ENCODE measurements at places on chromosomes 1 and 21.

GRCh38 chr1:23568608-23569383 lies 9.5 kb upstream of the ID3 start:
- DNase-seq: no peak

DNA sequence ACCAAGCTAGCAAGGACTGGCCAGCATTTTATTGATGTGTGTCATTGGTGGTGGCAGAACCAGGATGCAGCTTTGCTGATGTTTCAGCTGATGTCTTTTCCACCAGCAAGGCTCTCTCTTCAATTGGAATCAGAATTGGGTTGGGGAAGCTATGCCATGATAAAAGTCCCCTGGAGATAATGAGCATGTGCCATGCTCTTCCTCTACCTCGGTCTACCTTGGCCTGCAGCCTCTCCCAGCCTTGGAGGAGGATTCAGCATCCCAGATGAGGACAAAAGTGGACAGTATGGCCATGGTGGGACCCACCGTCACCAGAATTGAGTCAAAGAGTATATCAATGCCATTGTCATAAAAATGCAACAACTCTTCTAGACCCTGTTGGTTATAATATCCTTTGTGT lies 8.6 kb downstream of the AVPR1B start:
- no peak for DNase-seq

- no peak for DNase-seq
Measured at GRCh38 chr1:80878343-80878742, 922.4 kb upstream of the ADGRL2 start.

- DNase-seq: no peak
Measured at GRCh38 chr1:107572674-107573211, 392.2 kb downstream of the VAV3 start.

DNA sequence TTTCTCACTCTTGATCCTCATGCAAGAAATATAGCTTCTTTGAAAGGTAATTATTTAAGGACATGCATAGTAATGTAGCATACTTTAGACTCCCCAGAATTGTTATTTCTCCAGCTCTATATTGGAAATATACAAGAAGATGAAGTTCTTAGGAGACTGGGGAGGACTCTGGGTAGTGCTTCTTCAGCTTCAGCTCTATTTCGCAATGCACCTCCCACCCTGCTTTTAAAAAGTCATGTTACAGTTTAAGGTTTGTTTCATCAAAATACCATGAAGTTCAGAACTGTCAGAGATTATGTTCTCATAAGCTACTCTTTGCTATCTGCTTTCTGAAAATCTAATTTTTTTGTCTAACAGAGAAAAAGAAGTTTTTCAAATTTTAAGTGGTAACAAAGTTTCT lies 586.2 kb upstream of the ADGRL4 start:
- DNase-seq: no peak

DNA sequence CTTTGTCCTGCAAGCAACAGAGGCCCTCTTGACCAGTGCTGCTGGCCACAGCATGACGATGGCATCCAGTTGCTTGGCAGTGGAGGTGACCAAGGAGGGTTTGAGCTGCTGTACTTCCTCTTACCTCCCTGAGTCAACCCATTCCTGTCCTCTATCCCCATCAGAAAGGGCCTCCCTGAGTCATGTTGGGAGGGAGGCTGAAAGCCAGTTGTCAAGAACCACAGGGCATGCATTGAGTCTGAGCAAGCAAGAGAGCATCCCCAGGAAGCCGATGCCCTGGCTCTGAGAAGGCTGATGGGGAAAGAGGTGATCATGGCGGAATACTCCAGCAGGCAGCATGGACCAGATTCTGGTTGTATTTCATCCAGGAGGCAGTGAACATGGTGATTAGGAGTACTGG lies 69.6 kb downstream of the LACTBL1 start:
- DNase-seq: no peak

GRCh38 chr1:21931171-21932093 lies 5.7 kb downstream of the HSPG2 start:
- no peak for DNase-seq

- no peak for DNase-seq
Measured at GRCh38 chr1:100628631-100629081, 90.7 kb downstream of the GPR88 start.

DNA sequence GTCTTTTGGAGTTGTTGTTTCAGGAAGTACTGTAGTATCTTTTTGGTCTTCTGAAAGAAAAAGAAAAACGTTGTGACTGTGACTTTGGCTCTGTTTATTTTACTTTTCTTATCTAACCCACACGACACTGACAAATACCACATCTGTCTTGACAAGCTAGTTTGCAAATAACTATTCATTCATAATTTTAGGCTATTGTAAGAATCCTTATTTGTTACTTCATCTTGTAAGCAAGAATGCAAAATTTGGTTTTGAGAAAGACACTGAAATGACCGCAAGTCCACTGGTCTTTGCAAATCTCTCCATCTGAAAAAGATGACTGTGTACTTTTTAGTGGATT lies 12.7 kb downstream of the TGFB2 start:
- DNase-seq: no peak

- no peak for DNase-seq
Measured at GRCh38 chr1:112618721-112619517, at the start of gene ST7L. Gene ST7L (minus strand): TSS chr1:112619141. CDS start chr1:112619113, 28 bp downstream.

GRCh38 chr1:30822966-30823581 lies 65.5 kb upstream of the LAPTM5 start:
- DNase-seq: no peak

DNA sequence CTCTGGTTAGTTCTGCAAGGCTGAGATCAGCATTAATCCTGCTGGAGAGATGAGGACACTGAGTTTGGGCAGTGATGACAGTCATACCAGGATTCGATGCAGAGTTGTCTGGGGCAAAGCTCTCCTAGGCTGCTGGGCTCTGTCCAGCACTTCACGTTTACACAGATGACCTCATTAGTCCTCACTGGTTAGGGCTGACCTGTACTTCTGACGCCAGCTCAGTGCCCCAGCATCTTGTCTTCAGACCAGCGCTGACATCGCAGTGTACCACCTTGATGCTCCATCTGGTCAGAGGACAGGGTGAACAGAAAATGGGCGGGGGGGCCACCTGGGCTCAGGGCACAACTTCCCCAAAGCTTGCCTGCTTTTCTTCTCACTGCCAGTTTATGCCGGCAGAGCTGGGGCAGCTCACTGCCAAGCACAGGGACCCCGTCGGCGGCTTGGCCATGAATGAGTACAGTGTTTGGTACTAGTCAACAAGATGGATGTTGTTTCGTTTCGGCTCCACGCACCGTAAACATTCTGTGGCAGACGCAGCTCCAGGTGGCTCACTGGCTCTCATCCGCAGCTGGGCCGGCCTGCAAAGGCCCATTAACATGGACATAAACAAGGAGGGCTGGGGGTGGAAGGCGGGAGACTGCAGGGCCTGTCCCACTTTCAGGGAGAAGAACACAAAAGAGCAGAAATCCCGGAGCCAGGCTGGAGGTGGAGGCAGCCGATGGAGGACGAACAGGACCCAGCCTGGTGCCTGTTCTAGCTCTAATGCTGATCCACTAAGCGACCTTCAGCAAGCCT lies 118.7 kb downstream of the GLIS1 start:
- DNase-seq: no peak

DNA sequence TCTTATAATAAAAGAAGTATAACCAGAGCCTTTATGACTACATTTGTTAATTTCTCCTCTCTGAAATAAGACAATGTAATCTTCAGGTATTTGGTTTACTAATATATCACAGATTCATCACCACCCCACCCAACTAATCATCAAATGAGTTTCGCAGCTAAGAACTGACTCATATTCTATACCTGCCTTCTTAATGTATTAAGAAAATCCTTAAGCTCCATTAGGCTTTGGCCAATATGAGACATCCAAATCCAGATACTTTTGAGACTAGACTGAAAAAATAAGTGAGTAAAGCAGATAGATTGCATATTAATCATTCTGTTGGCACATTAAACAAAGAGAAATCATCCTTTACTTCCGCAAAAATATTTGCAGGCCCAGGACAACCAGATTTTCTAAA lies 18.7 kb upstream of the FMO2 start:
- no peak for DNase-seq

DNA sequence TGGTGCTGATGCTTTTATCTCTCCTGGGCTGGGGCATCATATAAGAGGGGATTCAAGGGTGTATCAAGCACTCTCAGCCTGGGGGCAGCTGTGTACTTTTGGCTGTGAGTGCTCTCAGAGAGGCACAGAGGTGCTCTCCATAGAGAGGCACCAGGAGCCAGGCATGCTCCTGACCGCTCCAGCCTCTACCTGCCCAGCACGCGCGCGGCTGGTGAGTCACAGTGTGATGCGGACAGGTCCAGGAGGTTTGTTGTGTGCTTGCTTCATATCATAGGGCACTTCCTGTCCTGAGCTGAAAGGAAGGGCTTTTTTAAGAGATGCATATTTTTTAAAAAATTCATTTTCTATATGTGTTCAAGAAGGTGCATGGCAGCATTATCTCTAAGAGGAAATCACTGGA lies 93.6 kb upstream of the BCAR3 start:
- no peak for DNase-seq

GRCh38 chr1:202264726-202265125 lies 71.1 kb downstream of the LGR6 start:
- DNase-seq: no peak

GRCh38 chr1:13623021-13623637 lies 39.5 kb downstream of the PDPN start:
- no peak for DNase-seq

DNA sequence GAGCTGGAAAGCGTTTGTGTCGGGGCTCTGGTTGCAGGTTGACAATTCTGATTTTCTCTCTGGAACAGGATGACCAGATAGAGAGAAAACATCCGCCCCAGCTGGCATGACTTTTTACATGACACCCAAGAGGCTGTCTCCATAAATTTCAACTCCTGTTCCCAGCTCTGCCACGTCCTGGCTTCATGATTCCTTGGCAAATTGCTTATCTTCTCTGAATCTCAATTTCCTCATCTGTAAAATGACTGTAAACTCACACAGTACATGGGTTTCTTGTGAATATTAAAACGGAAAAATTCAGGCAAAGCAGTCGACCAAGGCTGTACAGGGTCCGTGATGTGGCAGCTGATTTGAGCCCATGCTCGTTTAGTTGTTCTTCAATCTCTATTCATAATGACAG lies 572.7 kb downstream of the AJAP1 start:
- DNase-seq: no peak

DNA sequence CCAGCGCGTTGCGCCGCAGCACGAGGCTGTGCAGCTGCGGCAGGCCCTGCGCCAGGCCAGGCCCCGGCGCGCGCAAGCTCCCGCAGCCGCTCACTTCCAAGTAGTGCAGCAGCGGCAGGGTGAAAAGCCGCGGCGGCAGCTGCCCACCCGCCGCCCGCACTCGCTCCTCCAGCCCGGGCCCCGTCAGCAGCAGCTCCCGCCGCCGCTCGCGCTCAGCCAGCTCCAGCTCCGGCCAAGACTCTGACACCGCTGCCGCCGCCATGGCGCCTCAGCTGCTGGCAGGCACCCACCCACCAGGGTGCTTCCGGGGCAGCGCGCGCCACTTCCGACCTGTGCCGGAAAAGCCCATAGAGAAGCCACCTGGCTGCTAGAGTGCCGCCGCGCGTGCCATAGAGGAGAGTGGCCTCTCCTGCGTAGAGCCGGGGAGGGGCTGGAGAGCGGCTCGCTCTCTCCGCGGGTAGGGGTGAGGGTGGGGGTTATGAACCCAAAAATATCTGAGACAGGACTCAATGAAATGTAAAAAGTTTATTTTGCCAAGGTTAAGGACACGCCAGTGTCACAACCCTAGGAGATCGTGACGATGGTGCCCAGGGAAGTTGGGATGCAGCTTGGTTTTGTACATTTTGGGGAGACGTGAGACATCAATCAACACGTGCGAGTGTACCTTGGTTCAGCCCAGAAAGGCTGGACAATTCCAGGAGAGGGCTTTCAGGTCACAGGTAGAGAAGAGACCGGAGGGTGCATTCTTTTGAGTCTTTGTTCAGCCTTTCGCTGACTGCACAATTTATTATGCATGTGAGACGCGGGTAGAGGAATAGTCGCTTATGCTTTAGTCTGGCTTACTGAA lies at the start of gene LRRC47:
Gene LRRC47, minus strand, starts transcription at position 284 of the 847 bp plus-strand sequence. Its CDS starts 22 bp downstream, at position 262.
- DNase-seq: peak; percentile 58

GRCh38 chr1:208601561-208601960 lies 357.4 kb upstream of the PLXNA2 start:
- DNase-seq: no peak

GRCh38 chr1:2347409-2347785 lies 44.0 kb downstream of the MORN1 start:
- no peak for DNase-seq

GRCh38 chr1:209721323-209721722 lies 16.7 kb downstream of the HSD11B1 start:
- no peak for DNase-seq

DNA sequence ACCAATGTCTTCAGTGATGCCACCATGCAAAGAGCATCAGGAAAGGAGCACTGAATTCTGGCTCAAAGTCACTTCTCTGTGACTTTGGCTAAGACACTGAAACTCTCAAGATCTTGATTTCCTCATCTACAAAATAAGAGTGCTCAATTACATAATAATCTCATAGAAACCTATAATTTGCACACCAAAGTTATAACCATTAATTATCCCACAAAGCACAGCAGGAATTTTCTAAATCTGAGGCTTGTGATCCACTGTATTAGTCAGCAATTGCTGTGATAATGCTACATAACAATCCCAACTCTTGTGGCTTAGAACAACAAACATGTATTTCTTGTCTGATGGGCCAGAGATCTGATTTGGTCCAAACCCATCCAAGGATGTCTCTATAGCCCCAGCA lies 108.7 kb downstream of the PSMG1 start:
- DNase-seq: no peak

DNA sequence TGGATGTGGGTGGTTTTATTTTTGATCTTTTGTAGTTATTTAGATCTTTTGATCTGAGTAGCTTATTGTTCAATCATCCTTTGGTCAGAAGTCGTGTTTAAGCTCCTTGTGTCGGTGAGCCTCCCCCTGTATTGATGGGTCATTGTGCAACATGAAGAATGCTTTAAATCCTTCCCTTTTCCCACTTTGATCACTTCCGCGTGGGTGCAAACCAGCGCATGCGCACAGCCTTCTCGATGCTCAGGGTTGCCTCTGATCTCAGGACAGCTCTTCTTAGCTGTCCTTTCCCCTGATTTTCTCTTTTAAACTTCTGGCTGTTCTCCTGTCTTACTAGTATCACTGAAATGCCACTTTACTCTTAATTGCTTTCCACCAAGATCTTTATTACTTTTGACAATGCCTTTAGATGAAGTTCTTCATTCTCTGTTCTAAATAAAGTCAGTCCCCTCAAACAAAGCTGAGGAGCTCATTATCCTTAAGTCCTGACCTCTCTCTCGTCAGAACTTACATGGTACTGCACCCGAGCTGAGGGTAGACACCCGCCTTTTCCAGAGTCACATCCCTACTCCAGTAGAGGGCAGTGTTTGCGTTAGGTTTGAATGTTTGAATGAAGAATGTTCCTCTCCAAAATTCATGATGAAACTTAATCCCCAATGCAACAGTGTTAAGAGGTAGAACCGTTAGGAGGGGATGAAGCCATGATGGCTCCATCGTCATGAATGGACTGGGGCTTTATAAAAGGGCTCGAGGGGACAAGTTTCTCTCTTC lies 547.9 kb upstream of the TMPRSS15 start:
- peak; percentile 24 for DNase-seq

GRCh38 chr1:203932556-203932955 lies 71.2 kb downstream of the SNRPE start:
- no peak for DNase-seq
